ENCODE measurements at places on chromosomes 6 and 20. TPM values are rescaled to one million over a fixed set of nuclear protein-coding genes. Genes with fewer than 3 reads are reported as not detected.

Gene SUMO4
- total RNA-seq = 12.2 TPM

Gene TOP1
- total RNA-seq = 19.4 TPM

Gene CD109
- total RNA-seq = 3.1 TPM

Gene MATN4
- not detected for total RNA-seq

Gene SLC35F1
- 49.6 TPM for total RNA-seq
